GM10248 (cell line): ENCODE measurements at places on chromosomes 13 and 19.

DNA sequence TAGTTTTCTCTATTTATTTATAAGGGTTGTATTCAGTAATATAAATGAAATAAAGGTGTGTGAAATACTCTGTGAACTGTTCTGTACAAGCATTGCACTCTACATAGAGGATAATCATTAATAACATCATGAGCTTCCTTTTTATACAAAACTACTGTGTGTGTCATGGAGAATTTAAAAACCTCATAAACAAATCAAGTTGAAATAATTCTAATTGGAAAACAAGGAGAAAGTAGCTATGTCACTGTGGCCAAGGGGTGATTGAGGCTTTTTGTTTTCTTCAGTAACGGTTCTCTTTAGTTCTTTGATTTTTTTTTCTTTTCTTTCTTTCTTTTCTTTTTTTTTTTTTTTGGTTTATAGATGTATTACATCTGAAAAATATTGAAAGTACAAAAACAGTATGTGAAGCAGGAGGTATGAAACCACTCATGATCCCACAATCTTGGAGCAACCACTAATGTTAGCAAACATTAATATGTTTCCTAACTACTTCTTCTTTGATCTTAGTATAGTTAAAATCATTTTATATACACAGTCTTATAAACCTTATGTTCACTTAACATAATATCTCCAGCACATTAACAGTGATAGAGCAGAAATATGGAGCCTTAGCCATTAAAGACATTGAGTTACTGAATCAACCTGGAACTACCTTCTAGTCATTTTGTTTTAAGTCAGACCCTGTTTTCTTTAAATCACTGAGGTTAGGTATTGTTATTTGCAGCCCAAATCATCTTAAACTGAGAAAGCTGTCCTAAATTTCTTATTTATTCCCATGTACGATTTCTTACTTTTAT is 45.4 kb downstream of the WDFY2 start:
- no peak for DNase-seq

GRCh38 chr13:65638572-65639168 is 1591.5 kb downstream of the PCDH9 start:
- DNase-seq, result peak; percentile 8

DNA sequence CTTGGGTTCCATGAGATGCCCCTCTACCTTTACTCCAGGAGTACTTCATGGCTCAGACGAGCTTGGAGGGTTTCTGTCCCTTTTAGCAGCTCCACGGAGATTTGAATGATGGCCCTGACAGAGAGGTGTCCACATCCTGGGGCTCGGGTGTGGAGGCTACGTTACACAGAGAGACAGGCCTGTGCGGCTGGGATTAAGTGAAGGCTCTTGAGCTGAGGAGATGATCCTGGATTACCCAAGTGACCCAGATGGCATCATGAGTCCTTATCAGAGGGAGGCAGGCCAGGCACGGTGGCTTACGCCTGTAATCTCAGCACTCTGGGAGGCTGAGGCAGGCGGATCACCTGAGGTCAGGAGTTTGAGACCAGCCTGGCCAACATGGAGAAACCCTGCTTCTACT is 12.4 kb downstream of the DPP9 start:
- DNase-seq, result no peak

GRCh38 chr13:28747851-28748250 is 29.1 kb upstream of the SLC46A3 start:
- no peak for DNase-seq
